HFFc6 (cell line): ENCODE measurements at places on chromosomes 6 and 20. TPM values are rescaled to one million over a fixed set of nuclear protein-coding genes. Genes with fewer than 3 reads are reported as not detected.

- DNase-seq: no peak
Observed at GRCh38 chr20:53215166-53215565, 243.0 kb downstream of the TSHZ2 start.

DNA sequence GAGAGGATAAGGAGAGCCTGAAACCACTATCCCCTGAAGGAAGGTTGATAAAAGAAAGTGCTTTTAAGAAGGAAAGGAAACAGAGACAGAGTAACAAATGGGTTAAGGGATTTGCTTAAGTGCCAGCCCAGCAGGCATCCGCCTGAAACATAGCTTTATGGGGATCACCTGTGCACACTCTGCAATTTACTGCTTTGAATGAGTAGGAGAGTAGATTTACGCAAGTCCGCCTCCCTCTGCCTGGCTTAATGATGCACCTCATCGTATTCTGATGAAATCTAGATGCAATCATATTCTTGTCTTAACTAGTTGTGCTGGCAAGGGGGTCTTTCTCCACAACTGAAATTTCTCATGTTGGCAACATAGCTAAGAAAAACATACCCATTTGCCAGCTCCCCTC, 101.1 kb upstream of the ID4 start:
- no peak for DNase-seq

DNA sequence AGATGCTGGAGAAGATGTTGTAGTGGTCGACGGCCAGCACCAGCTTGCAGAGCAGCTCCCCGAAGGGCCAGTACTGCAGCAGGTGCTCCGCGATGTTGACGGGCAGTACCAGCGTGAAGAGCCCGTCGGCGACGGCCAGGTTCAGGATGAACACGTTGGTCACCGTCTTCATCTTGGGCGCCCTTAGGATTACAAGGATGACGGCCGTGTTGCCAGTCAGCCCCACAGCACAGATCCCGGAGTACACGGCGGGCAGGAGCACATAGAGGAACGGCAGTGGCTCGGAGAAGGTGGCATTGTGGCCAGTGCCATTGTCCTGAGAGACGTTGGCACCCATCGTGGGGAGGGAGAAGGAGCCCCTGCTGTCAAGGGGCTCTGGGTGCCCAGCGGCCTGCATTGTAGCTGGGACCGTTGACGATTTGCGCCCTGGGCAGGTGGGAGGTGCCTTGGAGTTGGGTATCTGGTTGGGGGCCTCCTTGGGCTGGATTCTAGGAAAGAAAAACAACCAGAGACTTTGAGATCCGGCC, 867 bp downstream of the NPBWR2 start:
- DNase-seq: no peak

- DNase-seq: no peak
Observed at GRCh38 chr6:43489277-43490072, 12.1 kb downstream of the TJAP1 start.

- DNase-seq: peak; percentile 18
Observed at GRCh38 chr6:39357998-39358686, 35.6 kb upstream of the KCNK16 start.

GRCh38 chr6:113967777-113968176, 3.2 kb downstream of the HDAC2 start:
- DNase-seq: no peak

COX4I2 gene
- total RNA-seq: not detected in 2 replicates

DNA sequence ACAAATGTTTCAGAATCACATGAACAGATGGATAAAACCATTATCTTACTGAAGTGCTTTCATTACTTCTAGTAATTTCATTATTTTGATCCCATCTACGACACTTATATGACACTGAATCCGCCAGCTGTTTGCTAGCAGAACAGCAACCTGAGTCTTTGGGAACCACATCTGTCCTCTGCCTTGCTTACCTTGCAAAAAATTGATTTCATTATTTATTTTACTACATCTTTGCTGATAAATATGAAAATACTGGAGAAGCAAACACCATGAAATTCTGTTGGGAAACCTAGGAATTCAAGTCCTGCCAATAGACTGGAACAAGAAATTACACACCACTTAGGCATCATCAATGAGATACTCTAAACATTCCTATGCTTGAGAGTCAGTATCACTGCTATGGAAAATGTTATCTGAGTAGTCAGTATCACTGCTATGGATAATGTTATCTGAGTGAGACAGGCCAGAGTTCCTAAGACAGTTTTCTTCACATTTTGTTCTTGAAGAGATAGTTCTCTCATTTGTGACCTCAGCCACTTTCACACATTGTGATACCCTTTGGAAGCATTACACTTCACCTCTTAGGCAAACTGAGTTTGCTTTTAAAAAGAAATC, 91.9 kb downstream of the PDE10A start:
- no peak for DNase-seq
